ENCODE measurements at places on chromosomes 11 and 22.

- no peak for DNase-seq
These were observed 865 bp downstream of the RBM14 start for GRCh38 chr11:66617155-66617834.

DNA sequence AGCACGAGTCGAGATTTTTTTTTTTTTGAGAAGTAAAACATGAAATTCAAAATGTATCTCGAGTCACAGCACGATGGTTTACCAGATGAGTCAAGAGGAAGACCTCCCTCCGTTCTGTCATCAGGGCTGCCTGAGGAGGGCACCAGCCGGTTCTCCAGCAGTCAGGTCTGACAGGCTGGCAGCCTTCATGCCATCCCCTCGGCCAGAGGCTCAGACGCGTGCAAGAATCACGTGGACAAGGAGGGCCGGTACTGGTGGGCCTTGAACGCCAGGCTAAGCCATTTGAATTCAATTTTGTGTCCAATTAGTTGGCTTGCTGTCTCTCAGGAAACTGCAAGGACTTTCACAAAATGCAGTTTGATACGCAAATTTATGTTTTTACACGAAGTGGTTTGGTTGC is 1412.2 kb downstream of the BRD1 start:
- DNase-seq = no peak

DNA sequence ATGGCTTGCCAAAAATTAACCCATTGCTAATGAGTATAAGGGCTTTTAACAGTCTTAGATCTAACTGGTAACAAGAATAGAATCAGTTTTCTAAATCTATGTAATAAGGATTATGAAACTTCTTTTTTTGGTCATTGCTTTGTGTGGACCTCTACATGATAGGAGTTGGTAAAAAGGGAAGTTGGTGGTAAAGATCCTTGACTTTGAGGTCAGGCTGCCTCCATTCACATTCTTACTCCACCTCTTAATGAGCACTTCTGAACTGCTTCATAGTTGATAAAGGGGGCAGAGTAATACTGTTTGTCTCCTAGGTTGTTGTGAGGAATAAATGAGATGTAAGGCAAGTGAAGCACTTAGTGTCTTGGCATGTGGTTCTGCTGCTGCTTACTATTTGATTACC is 10.6 kb downstream of the EIF3M start:
- DNase-seq = no peak

- no peak for DNase-seq
These were observed 59.6 kb upstream of the EMID1 start for GRCh38 chr22:29146091-29146560.

DNA sequence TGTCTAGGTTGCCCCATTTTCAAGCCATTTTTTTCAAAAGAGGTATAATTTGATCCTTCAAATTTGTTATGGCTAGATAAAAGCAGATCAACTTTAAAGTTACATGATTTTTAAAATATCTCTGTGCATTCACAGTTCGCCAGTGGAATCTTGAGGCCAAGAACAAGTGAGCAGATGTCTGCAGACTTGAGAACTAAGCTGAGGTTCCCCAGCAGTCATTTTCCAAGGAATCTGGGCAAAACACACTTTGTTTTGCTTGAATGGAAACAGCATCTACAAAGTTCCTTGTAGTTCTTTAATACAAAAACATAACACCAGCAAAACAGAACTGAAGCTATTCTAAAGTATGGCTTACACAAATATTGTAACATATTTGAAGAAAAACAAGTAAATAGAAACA is 7.7 kb downstream of the MPPED2 start:
- no peak for DNase-seq

- peak; percentile 60 for DNase-seq
These were observed 27.7 kb downstream of the CACNA1I start for GRCh38 chr22:39598017-39598965.

GRCh38 chr11:96307776-96308140 is 35.2 kb downstream of the MAML2 start:
- DNase-seq = no peak

DNA sequence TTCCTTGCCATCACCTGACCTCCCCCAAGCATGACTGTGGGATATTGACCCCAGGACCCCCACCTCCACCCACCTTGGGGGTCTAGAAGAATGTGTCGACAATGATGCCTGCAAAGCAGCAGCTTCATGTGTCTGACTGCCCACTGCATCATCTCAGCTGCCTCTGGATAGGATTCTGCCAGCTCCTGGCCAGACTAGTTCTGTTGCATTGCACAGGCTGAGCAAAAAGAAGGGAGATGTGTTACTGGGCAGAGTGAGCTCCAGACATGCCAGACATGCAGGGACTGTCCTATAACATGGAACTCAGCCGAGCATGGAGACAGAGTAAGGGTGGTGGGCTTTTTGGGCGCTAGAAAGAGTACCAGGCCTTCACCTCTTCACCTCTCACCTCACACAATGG is 36.7 kb downstream of the FBXO7 start:
- DNase-seq = no peak

GRCh38 chr11:44333271-44334218 is 23.6 kb upstream of the ALX4 start:
- DNase-seq = no peak

DNA sequence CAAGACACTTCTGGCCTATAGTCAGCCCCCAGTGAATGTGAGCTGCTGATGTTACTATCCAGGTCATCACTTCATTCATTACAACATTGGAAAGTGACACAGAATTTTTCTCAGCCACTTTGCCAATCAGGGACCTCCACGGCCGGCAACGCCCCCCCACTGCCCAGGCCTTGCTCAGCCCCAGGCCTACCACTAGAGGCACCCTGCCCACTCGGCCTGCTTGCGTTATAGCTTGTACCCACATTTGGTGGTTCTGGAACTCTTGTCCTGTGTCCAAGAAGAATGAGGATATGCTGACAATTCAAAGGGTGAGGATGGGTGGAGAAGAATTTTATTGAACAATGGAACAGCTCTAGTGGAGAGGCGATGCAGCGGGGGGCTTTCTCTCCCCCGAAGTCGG is 96.2 kb downstream of the TSPAN18 start:
- no peak for DNase-seq

- no peak for DNase-seq
These were observed 716.5 kb downstream of the NELL1 start for GRCh38 chr11:21385669-21386440.

- DNase-seq = no peak
These were observed 267.2 kb downstream of the RAB38 start for GRCh38 chr11:87908086-87908485.

GRCh38 chr11:5992604-5993251 is 5.9 kb upstream of the OR52L1 start:
- DNase-seq = no peak

- no peak for DNase-seq
These were observed 177.3 kb downstream of the DBX1 start for GRCh38 chr11:19982774-19983495.

- DNase-seq = no peak
These were observed 193.4 kb upstream of the BLID start for GRCh38 chr11:122309262-122309925.

DNA sequence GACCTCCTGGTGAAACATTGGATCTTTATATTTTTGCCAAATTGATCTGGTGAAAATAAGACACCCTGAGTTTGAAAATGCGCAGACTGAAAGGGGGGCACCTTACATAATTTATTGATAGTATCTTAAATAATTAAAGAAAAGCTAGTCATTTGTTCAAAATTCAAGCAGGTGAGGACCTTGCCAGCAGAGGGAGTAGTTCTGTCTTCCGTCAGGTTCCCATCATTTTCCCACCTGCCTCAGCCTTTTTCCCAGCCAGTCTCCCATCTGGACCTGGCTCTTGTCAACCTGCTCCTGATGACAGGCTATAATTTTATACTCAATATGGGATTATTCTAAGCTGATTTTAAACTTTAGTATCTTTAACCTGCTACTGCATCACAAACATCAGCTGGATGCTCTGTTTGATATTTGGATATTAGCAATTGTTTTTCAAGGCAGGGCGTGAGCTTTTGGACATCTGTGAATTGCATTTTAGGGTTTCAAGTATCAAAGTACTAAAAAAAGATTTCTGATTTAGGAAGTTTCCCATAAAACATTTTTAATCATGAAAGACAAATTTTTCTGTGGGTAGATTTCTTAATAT is 132.0 kb downstream of the ELP4 start:
- DNase-seq = no peak

GRCh38 chr11:120917559-120918239 is 106.2 kb upstream of the TBCEL start:
- no peak for DNase-seq

- no peak for DNase-seq
These were observed at the start of gene ACR for GRCh38 chr22:50737728-50738648. Gene ACR, plus strand, starts transcription at chr22:50738204. Its CDS starts 32 bp downstream, at chr22:50738236.

DNA sequence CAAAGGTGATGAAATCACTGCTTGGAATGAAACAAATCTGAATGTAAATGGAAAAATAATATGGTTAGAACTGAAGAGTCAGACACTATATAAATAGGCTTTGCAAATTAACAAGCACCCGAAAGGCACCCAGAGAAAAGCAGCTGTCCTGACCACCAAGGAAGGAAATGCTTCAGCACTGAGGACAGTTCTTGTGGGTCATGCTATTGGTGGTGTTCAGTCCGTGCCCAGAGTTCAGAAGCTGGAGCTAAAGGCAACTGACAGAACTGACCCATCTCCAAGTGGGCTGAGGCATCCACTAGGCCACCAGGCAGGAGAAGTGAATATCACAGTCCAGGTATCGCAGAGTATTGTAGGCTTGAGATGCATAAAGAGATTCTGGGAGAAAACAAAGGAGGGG is 208.9 kb downstream of the OPCML start:
- DNase-seq = no peak

DNA sequence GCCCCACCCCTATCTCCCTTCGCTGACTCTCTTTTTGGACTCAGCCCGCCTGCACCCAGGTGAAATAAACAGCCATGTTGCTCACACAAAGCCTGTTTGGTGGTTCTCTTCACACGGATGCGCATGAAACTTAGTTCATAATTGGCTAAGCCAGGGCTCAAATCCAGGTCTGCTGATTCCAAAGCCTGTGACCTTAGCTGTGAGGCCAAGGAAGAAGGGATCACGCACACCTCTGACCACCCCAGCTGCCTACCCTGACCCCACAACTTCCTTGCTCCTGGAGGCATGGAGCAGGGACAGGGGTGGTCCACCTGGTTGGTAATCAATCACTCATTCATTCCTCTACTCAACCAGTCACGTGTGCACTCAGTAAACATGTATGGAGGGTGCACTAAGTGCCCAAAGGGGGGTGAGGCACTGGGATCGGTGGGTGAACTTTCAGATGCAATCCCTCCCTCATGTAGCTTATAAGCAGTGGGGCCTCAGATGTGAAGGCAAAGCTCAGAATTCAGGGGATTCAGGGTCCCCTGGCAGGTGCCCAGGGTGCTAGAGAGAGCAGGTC is 10.3 kb downstream of the FXYD2 start:
- no peak for DNase-seq

DNA sequence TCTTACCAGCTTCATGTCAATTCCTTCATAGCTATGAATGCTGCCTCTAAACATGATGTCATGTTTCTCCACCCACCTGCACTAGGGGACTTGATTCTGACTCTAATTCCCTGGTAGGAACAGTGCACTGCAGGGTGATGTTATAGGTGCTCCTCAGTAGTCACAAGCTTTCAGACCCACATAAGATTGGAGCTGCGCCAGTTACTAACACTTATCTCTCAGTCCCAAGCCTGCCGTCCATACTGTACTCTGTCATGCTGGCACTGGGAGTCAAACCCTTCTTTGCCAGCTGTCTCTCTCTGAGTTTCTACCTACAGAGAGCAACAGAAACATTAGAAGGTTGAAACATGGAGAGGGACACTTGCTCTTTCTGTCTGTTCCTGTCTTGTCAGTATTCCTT is 5.5 kb downstream of the OR56A1 start:
- no peak for DNase-seq

GRCh38 chr22:41418717-41419116 is 27.9 kb downstream of the TOB2 start:
- no peak for DNase-seq

- no peak for DNase-seq
These were observed 1120.5 kb downstream of the BRD1 start for GRCh38 chr22:48706934-48707762.

- no peak for DNase-seq
These were observed 545 bp downstream of the FEN1 start for GRCh38 chr11:61793083-61793828.

DNA sequence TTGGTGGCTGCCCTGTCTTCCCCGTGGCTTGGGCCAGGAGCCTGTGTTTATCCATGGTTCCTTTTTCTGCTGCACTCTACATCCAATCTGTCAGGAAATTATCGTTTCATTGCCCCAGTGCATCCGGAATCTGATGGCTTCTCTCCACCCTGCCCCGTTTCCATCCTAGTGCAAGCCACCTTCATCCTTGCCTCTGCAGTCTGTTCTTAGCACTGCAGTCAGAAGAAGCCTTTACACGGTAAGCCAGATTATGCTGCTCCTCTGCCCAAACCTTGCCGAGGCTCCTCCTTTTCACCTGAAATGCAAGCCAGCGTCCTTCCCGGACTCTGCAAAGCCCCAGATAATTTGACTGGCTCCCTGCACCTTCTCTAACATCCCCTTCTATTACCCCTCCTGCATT is 45.1 kb downstream of the PARVG start:
- no peak for DNase-seq

GRCh38 chr22:27581688-27582087 is 219.9 kb downstream of the MN1 start:
- DNase-seq = no peak

- no peak for DNase-seq
These were observed 486.2 kb upstream of the API5 start for GRCh38 chr11:42825598-42825997.

GRCh38 chr22:49936018-49936972 is 17.9 kb downstream of the CRELD2 start:
- DNase-seq = peak; percentile 90

- DNase-seq = no peak
These were observed 123.4 kb downstream of the CYP2R1 start for GRCh38 chr11:14768526-14769188.

DNA sequence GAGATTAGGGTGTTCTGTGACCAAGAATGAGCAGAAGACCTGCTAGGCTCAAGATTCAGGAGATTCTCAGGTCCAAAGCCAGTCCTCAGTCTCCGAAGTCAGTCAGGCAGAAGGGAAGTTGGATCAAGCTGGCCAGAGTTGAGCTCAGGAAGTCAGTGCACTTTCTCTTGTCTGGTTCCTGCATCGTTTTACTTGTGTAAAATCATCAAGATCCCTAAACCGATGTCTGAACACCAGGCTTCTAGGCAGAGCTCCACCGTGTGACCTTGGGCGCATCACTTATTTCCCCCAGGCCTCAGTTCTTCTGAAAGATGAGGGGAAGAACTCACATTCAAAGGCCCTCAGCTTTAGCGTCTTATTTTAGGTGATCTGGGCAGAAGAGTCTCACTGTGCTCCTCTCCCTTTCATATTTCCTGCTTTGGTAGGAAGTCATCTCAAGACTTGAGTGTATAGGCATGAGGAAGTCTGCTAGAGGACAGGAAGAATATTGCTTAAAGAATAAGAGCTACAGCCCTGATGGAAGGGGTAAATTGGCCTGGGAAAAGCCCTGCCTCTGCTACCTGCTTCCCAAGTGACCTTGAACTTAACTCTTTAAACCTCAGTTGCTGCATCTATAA is 20.2 kb downstream of the NF2 start:
- no peak for DNase-seq

DNA sequence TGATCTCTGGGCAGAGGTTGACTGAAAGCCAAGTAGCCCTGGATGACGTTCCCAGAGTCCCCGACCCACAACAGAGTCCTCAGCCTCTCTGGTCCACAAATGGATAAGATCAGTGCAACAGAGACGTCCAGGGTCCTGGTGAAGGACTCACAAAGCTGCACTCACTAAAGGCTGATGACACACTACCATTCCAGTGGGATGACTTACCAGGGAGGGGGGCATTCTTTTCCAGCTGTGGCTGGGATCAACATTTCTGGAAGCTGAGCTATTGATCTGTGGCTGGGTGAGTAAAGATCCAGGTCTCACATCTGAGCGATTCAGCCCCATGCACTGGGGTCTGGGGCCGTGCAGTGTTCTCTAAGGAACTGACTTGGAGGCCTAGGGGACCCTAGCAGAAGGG is 296.2 kb downstream of the NTM start:
- DNase-seq = no peak

Measured in activated CD4-positive, alpha-beta T cell treated with anti-CD3 and anti-CD28 coated beads, Interleukin-2, amount 50 U/mL, for 24 hours (primary cell).